Activated T-helper 1 cell treated with Interleukin-2 at 50 U/mL for 16 hours (primary cell): ENCODE measurements at places on chromosomes 2 and 18.

- DNase-seq: no peak
These were observed 130.8 kb downstream of the SMAD7 start for GRCh38 chr18:48819781-48820482.

GRCh38 chr2:132751836-132752235 is 81.8 kb upstream of the LYPD1 start:
- no peak for DNase-seq

DNA sequence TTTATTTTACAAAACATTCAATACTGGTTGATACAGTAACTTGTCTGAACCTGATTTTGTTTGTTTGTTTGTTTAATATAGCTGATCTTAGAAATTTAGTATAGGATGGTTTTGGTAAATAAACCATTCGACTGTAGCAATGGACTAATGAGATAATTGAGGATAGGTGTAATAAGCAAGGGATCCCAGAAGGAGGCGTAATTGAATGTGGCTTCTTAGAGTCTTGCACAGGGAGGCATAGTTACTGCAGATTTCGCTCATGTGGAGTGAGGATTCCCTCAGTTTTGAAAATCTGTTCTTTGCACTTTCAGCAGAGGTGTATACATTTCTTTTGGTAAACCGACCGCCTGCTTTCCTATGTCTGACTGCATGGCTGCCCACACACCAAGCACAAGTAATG is 709.6 kb downstream of the SOCS6 start:
- no peak for DNase-seq

DNA sequence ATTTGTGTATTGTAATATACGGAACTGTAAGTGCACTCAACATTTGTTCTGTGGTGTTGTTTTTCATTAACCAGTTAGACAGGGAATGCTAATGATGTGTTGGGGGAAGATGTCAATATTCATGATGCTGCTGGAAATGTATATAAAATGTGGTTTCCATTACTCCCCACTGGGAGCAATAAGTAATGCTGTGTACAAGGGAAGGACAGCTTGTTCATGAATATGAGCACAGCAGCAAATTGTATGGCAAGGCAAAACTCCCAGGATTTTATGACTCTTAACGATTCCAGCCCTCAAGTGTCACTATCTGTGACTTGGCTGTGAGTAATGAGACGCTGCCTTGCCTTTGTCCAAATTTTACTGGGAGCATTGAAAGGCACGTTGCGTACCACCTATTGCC is 312.4 kb upstream of the DDX18 start:
- no peak for DNase-seq

DNA sequence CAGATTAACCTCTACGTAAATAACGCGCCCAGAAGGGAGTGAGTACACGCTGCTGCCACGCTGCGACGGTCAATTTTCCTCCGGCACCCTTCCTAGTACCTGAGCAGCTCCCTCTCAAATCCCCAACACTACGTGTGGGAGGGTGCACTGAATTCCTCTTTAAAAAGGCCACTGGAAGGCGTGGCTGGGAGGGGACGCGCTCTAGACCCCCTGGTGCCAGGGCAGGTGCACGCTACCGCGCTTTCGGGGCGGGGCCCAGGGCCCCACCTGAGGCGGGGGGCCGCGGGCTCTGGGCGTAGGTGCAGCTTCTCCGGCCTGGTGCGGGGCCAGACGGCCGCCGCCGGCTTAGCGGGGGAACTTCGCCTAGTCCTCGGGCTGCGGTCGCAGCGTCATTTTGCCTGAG is 668 bp upstream of the ANKRD12 start:
- peak; percentile 53 for DNase-seq

DNA sequence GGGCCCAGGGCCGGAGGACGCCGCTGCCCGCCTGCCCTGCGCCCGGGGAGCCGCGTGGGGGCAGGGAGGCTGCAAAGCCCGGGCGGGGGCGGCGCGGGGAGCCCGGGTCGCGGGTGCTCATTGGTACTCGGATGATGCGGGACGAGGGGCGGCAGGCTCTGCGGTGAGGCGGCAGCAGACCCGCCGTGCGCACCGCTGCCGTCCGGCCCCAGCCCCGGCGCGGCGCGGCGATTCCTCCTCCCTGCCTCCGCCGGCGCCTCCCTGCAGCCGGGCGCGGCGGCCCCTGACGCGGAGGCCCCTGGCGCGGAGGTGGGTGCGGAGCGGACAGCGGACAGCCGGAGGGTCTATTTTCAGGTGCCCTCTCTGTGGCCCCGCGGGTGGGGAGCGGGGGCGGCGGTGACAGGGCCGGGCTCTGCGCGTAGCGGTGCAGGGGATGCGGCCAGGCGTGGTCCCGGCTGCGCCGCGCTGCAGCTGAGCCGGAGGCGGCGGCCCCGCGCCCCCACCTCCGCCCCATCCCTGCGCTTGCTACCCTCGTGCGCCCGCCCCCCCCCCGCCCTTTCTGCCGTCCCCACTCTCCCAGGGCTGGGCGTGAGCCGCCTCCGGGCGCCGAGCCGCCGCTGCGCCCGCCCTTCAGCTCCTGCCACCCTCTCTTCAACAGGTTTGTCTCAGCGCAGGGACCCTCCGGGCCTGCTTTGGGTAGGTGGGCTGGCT is 640 bp downstream of the SPTBN1 start:
- DNase-seq: no peak

GRCh38 chr2:85355073-85355410 is 473 bp downstream of the ELMOD3 start:
- no peak for DNase-seq

DNA sequence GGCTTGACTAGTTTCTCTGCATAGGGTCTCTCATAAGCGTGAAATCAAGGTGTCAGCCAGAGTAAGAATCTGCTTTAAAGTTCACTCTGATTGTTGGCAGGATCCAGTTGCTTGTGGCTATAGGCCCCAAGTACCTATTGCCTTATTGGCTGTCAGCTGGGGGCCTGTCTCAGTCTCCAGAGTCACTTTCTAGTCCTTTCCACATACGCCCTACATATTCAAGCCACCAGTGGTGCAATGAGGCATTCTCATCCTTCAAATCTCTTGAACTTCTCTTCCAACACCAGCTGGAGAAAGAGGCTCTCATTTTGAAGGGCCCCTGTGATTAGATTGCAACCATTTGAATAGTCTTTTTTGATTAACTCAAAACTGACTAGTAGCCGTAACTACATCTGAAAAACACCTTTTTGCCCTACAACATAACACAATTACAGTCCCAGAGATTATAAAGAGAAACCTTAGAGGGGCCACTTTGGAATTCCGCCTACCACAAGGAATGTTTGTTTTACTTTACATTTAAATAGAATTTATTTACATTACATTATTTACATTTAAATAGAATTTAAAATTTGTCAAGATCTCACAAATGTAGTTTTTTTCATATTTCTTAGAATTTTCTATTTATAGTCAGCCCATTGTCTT is 520.1 kb downstream of the DSC3 start:
- DNase-seq: no peak

DNA sequence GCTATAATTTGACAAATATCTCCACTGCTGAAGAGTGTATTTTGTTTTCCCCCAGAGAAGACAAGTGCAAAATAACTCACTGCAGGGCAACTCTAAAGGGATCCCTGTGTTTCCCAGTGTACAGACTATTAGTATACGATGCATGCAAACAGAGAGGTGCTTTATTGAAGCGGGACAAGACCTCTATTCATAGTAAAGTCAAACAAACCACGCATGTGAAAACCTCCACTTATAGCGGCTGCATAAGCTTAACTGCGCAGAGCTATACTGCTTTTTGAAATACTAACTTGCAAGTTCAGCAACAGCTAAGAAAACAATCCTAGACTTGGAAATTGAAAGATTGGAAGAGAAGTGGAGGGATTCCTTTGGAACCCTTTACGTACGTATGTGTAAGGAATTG is 15.6 kb downstream of the RNF144A start:
- no peak for DNase-seq
